ENCODE measurements at places on chromosomes 7 and 10.
A peak's percentile ranks its signal among the peaks of the same experiment; 100 is the strongest.

- no peak for DNase-seq
These were observed 34.7 kb downstream of the A1CF start for GRCh38 chr10:50850578-50851230.

DNA sequence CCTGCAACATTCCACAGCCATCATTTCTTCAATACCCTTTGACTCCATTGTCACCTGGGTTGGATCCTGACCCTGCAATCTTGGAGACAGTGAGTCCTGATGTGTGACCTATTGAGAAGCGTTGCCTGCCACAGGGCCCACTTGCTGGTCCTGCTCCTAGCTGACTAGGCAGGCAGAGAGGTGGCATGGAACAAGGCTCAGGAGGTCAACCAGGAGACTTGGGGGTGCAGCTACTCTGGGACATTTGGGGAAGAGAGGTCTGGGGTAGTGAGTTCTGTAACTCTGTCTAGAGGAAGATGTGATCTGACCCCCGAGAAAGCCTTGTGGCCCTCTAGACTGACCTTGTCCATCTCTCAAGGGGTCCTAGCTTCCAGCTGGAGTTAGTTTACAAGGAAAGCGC, 1.8 kb downstream of the ZMIZ2 start:
- DNase-seq, result no peak

DNA sequence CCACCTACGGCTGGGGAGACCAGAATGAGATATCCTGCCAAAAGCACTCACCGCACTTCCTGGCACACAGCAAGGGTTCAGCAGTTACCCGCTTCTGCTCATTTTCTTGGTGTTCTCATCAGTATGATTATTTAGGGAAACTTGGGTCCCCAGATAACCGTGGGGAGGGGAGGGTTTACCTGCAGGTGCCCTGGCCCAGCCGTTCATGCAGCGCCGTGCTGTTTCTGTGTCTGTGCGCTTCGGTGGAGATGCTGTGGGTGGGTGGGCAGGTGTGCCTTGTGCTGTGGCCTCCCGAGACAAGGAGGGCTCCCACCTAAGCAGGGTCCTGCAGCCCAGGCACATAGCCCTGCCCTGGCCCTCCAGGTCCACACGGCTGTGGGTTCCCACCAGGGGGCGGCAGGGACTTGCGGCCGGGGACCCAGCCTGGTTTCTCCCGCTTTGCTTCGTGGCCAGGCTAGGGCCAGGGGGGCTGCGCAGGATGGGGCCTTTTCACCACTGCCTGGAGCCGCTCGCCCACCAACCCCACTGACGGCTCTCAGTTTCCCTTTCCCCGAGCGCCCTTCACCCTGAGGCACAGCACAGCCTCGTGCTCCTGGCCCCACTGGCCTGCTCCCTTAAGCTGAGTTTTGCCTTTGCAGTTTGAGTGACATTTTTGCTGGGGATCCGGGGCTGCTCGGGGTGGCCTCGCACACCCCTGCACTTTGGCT, 78.5 kb downstream of the LHPP start:
- DNase-seq, result peak; percentile 48

DNA sequence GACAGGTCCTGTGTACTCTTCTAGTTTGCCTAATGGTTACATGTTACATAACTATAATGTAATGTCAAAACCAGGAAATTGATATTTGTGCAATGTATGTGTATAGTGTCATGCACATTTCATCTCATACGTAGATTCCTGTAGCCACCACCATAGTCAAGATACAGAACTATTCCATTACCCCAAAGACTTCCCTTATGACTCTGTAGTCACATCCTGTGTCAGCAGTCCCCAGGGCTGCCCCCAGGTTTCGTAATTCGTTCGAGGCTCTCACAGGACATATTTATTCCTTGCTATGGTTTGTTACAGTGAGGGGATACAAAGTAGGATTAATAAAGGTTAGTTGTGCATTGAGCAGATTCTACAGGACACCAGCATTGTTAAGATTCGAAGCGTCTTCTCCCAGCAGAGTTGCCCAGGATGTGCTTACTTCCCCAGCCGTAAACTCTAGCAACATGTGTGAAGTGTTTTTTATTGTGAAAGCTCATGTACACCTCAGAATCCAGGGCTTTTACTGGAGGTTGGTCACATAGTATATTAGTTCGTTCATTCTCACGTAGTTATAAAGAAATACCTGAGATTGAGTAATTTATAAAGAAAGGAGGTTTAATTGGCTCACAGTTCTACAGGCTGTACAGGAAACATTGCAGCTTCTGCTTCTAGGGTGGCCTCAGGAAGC, 18.6 kb downstream of the RABGEF1 start:
- no peak for DNase-seq

GRCh38 chr7:38424750-38425463, 151.5 kb upstream of the TARP start:
- DNase-seq, result no peak

- no peak for DNase-seq
These were observed 4.6 kb upstream of the NOBOX start for GRCh38 chr7:144408121-144408520.

- no peak for DNase-seq
These were observed 320.9 kb upstream of the NPSR1 start for GRCh38 chr7:34337163-34337562.

DNA sequence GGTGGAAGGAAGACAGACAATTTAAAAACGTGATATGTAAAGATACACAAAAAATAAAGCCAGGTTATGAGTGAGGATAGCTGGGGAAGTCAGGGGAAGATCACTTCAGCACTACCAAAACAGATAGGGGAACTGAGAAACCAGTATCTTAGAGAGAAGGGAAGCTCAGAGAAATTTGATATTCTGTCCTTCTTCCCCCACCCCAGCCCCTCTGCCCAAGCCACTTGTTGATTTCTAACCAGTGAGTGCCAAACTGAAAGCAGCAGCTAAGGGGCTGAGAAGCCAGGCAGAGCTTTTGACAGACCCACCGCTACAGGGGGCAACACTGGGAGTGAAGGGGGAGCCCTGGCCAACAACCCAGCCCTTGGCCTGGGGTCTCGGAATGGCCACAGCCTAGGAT, 9.1 kb upstream of the SLC29A3 start:
- DNase-seq, result no peak

GRCh38 chr10:21572578-21572977, 38.5 kb downstream of the MLLT10 start:
- DNase-seq, result no peak

DNA sequence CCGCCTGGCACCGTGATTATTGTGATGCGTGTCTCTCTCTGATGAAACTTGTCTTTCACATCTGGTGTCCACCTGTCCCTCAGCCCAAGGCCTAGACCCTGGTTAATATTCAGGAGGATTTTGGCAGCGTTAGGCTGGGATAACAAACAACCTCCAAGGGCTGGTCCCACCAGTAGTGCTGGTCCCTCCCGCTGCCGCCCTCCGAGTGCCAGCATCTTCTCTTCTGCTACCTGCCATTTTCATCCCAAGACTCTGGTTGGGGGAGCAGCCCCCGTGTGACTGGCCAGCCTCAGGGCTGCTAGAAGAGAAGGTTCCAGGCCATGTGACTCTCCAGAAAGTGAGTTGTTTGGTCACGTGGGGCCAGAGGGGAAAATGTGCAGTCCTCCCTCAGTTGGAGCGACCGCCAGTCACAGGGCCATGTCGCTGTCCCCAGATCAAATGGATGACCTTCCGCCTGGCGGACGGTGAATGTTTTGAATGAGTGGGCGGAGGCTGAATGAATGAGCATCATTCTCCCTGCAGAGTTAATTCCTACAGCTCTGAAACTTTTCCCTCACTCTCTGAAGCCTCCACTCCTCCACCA, 479.9 kb upstream of the FOXK1 start:
- DNase-seq, result no peak

- DNase-seq, result no peak
These were observed 213.2 kb upstream of the RHOBTB1 start for GRCh38 chr10:61157182-61157581.

DNA sequence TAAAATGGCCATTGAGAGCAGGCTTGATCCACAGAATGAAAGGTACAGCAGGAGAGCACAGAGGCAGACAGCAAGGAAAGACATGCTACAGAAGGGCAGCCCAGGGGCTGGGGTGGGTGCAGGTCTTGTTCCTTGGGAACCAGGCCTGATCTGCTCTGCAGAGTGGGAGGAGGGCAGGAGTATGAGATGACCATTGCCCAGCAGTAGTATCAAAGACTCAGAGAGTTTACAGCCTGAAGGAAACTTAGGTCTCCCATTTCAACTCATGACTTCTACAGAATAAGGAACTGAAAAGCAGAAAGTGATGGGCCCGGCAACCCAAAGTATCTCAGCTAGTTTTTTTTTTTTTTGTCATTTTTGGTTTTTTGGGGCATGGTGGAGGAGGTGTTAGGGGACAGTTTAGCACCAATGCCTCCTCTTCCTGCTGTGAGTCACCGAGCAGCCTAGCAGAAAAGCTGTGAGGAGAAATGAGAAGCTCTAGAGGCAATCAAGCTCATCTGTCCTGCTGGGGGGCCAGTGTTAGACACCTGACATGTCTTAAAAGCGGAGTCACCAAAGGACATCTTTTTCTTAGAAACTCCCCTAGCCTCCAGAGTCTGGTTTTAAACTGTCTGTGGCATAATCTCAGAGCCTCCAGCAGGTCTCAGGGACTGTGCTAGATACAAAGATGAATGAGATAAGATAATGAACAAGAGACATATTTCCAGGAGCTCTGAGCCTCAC, 34.3 kb upstream of the HERPUD2 start:
- no peak for DNase-seq

DNA sequence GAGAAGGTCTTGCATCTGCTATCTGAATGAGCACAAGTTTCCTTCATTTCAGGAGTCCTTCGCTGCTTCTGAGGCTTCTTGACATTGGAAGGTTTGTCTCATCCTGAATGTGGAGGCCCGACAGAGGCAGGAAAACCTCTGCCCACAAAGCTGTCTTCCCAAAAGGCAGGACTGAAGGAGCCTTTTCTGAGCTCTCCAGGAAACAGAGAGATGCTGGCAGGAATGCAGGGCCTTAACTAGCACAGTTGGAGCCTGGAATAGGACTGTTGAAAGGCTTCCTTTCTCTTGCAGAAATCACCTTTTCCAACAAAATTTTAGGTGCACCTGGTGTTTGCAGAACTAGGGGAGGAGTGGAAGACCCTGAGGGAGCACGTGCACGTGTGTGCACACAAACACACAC, 637.4 kb upstream of the MKI67 start:
- DNase-seq, result no peak

DNA sequence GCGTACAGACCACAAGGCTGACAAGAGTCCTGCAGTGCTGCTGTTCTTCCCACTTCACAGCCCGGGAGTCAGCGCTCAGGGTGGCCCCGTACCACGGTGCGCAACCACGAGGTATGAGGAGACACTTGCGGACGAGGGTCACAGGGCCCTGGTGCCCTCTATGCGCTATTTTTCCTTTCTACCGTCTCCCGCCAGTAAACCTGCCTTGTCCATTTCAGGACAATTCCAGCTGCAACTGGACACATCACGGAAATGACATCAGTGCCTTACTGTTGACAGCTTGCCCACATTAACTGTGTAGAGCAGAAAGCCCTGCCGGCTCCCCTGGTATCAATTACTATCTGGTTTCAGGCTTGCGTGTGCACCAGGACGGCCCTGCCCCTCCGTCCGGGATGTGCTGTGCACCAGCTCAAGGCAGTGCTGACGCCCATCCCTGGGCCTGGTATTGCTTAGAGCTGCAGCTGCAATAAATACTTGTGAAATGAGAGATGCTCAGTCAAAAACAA, 65.1 kb downstream of the ZRANB1 start:
- DNase-seq, result no peak

DNA sequence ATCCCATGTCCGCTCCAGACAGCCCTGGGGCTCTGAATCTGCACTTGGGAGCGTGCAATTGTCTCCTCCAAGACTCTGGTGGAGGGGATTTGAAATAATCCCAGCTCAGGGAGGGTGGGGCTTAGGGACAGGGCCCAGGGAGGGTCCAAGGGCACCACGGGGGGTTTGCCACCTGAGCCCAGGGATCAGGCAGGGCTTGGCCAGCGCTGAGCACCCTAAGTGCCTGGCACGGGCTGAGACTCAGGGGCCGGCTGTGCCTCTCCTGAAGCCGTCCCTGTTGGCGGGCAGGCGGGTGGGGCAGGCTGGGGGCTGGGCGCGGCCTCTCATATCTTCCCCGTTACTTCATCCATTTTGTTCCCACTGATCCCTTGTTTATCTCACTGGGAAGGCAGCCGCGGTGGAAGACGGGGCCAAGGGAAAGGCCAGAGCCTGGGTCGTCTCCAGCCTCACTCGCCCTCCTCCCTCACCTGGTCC, 41.8 kb upstream of the ELN start:
- no peak for DNase-seq

- DNase-seq, result peak; percentile 34
These were observed 28.4 kb downstream of the DNAJC9 start for GRCh38 chr10:73218431-73219191.

DNA sequence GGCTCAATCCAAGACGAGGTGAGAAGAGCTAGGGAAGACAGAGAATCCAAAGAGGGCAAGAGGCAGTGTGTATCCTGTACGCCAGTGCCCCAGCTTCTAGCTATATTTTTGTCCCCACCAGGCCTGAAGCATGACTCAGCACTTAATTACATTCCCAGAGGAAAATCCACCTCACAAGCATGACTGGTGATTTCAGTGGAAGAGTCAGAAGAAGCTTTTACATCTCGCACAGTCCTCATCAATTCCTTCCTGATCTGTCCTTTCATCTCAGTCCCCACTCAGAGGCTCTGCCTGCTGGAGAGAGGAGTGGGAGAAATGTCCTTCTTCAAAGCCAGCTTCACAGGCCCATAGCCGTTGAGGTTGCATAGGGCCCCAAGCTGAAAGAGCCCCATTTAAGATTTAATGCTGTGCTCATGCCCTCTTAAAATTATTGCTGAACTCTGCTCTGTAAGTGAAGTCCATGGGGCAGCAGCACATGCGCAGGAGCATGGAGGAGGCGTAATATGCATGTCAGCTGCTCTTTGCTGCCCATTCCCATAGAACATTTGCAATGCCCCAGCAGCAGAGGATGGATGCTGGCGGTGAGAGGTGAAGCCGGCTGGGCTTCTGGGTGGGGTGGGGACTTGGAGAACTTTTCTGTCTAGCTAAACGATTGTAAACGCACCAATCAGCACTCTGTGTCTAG, 39.0 kb upstream of the AOAH start:
- no peak for DNase-seq

DNA sequence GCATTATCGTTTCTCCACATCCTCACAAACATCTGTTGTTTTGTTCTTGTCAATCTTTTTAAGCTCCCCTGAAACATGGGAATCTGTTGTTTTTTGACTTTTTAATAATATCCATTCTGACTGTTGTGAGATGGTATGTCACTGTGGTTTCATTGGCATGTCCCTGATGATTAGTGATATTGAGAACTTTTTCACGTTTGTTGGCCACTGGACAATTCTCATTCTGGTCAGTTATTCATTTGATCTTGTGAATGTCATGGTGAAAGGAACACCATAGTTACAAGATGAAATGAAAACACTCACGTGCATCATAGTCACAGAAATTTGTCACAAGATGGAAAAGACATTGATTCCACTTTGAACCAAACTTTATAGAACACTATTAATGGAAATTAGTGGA, 20.5 kb upstream of the SGCE start:
- no peak for DNase-seq

Measured in hematopoietic multipotent progenitor cell treated with erythropoietin and hydrocortisone succinate and interleukin-3 and kit ligand, for 17 days (in vitro differentiated cells).